ENCODE measurements at places on chromosomes 13 and 19.

- DNase-seq: no peak
Observed at GRCh38 chr13:40238761-40239160, 427.7 kb downstream of the FOXO1 start.

GRCh38 chr19:18649371-18650020 is 12.7 kb downstream of the KLHL26 start:
- no peak for DNase-seq

GRCh38 chr19:51544038-51544437 is 12.6 kb upstream of the SIGLEC6 start:
- no peak for DNase-seq

DNA sequence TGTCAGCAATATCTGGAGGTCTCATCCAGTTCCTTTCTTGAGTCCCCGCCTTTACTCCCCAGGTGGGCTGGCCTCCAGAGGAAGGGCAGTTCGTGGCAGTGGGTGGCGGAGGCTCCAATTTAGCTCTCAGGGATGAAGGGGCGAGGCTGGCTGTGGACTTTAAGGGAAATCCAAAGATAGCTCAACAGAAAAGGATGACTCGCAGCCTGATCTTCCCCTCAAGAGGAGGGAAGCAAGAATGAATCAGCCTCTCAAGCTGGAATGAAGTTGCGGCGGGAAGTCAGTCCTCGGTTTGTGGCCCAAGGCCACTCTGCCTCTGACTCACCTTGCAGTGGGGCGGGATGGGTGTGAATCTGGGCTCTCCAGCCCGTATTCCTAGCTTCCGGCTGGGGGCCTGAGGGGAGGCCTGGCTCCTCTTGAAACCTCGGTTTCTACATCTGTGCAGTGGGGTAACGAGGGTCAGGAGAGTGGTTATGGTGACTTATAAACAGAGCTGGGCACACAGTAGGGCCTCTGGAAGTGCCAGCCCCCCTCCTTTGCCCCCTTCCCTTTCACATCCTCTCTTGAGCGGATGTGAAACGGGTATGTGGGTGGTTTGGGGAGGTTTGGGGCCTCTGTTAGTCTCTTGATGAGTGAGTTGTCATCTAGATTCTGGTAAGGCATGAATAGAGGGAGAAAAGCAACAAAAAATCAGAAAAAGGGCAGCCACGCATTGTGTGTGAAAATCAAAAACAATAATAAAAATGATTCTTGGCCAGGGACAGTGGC is 10.5 kb upstream of the SMG9 start:
- DNase-seq: peak; percentile 60

DNA sequence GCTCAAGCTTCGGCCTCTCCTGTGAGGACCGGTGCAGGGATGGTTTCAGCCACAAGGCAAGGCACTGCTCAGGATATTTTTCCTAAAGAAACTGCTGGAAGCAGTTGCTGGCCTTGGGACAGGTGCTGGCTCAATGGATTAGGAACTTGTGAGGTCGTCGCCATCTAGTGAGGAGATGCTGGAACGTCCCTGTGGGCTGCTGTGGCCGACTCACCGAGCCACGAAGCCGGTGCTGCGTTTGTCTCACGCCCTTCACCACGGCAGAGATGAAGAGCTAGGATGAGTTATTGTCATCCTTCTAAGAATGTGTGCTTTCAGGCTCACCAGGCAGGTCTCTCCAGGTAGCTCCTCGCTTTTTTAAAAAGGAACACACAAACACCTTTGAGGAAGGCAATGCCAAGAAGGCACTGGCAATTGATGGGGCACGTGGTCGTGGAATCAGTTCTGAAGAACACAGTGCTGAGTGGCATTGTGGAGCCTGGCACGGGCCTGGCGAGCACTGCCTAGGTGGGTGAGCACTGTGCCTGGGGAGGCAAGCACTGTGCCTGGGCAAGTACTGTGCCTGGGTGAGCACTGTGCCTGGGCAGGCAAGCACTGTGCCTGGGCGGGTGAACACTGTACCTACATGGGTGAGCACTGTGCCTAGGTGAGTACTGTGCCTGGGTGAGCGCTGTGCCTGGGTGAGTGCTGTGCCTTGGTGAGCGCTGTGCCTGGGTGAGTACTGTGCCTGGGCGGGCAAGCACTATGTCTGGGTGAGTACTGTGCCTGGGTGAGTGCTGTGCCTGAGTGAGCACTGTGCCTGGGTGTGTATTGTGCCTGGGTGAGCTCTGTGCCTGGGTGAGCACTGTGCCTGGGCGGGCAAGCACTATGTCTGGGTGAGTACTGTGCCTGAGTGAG is 140.4 kb downstream of the TEX29 start:
- no peak for DNase-seq

Data from stimulated activated CD4-positive, alpha-beta T cell treated with anti-CD3 and anti-CD28 coated beads, Interleukin-15, amount 100 ng/mL, for 1 hour (primary cell).